Activated CD4-positive, alpha-beta T cell treated with anti-CD3 and anti-CD28 coated beads, Interleukin-2, amount 10 ng/mL, durations not matched to agents 24 days and 14 days (primary cell): ENCODE measurements at places on chromosomes 4 and X. TPM values are rescaled to one million over a fixed set of nuclear protein-coding genes. Genes with fewer than 3 reads are reported as not detected.
A peak's percentile ranks its signal among the peaks of the same experiment; 100 is the strongest.

GRCh38 chr4:107991945-107992630 is 2.4 kb downstream of the HADH start:
- peaks cover 40% of the 10 kb centered on the region for H3K4me1 ChIP-seq
- no peaks in the 10 kb centered on the region for H3K27me3 ChIP-seq
- H3K4me3 ChIP-seq, result no peak overlapping the region
- peaks cover 16% of the 10 kb centered on the region for H3K36me3 ChIP-seq
- no peak overlapping the region for H3K27ac ChIP-seq
- DNase-seq, result no peak

DNA sequence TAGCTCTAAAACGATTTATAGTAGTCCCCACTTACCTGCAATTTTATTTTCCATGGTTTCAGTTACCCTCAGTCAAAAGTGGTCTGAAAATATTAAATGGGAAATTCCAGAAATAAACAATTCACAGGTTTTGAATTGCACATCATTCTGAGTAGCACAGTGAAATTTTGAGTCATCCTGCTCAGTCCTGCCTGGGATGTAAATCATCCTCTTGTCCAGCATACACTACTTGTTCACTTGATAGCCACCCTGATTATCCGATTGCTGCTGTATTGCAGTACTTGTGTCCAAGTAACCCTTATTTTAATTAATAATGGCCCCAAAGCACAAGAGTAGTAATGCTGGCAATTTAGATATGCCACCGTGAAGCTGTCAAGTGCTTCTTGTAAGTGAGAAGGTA is 23.5 kb upstream of the BDH2 start:
- H3K27ac ChIP-seq, result no peak overlapping the region
- no peaks in the 10 kb centered on the region for H3K27me3 ChIP-seq
- peaks cover 57% of the 10 kb centered on the region for H3K36me3 ChIP-seq

DNA sequence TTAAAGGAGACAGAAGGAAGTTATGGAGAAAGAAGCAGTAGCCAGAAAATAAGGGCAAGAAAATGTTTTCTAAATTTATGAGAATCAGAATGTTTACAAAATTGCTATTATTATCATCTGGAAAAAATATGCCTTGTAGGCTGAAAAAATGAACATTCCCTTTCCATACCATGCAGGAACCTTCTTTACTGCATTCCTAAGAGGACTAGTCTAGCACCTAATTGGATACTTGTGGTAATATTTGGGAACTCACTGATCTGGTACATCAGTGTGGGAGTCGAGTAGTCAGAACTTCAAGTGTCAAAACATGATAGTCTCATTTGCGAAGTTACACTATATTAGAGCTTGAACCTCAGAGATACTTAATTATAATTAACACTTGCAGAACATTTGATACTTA is 51.9 kb downstream of the TET2 start:
- H3K4me1 ChIP-seq, result peaks cover 27% of the 10 kb centered on the region
- DNase-seq, result no peak
- H3K36me3 ChIP-seq, result peaks cover 38% of the 10 kb centered on the region
- H3K4me3 ChIP-seq, result no peak overlapping the region
- H3K27ac ChIP-seq, result no peak overlapping the region

DNA sequence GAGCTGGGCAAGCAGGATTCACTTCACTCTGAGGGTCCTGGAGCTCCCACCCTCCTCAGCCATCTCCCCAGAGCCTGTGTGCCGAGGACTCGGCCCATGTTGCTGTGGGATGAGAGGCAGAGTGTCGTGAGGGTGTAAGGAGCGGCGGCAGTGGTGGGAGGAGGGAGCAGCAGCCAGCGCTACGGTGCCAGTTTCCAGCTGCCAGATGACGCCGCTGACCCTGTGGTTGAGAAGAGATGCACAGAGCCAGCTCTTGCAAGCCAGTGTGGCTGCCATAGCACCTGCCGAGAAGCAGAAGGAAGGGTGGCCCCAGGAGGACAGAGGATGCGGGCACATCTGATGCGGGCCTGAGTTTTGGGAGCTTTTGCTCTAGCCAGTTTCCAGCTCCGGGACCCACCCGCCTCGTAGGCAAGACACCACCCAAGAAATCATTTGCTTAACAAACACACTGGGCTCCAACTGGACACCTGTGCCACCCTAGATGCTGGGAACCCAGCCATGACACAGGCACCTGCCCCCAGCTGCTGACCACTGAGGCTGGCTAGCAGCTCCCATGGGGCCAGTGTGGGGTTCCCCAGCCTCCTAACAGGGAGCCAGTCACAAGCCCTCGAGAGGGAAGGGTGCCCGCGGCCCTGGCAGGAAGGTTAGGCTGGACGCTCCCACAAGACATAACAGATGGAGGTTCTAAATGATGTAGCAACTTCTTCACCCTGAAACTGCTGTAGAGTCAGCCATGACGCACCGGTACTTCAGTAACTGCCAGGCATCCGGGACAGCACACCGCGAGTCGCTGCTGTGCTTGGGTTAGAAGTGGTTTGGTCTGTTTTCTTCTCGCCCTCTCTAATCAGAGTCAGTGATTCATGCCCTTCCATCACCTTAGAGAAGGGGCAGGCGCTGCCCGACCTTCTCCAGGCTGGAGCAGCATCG is 8.9 kb downstream of the MSANTD1 start:
- H3K27me3 ChIP-seq, result no peaks in the 10 kb centered on the region
- H3K27ac ChIP-seq, result no peak overlapping the region
- no peaks in the 10 kb centered on the region for H3K4me1 ChIP-seq
- DNase-seq, result no peak
- no peak overlapping the region for H3K4me3 ChIP-seq

GRCh38 chr4:20075248-20075871 is 176.3 kb upstream of the SLIT2 start:
- H3K36me3 ChIP-seq, result no peaks in the 10 kb centered on the region
- no peak for DNase-seq
- H3K4me3 ChIP-seq, result no peak overlapping the region
- no peaks in the 10 kb centered on the region for H3K27me3 ChIP-seq

DNA sequence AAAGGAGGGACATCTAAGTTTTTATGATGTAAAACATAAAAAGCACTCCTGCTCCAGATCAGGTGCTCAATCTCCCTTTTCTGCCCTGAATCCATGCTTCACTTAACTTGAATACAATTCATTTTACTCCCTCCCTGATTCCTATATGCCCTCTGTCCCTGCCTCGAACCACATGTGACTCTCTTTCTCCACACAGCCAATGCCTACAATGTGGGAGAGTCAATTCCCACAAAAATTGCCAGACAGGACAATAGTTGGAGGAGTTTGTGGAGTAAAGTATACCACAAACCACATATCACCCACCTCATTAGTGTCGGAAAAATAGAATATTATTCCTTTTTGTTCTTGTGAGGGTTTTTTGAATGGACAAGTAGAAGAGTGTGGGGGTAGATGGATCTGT is 9.7 kb downstream of the AMMECR1 start:
- H3K36me3 ChIP-seq, result peaks cover 6% of the 10 kb centered on the region
- H3K27ac ChIP-seq, result peak overlapping the region; percentile 10
- H3K4me1 ChIP-seq, result peaks cover 31% of the 10 kb centered on the region
- DNase-seq, result no peak

GRCh38 chrX:2577844-2578466 is 77.2 kb upstream of the DHRSX start:
- H3K27ac ChIP-seq, result no peak overlapping the region
- no peak overlapping the region for H3K4me3 ChIP-seq
- no peaks in the 10 kb centered on the region for H3K36me3 ChIP-seq
- DNase-seq, result no peak

- no peaks in the 10 kb centered on the region for H3K4me1 ChIP-seq
- no peak overlapping the region for H3K4me3 ChIP-seq
- no peaks in the 10 kb centered on the region for H3K36me3 ChIP-seq
- no peak overlapping the region for H3K27ac ChIP-seq
- H3K27me3 ChIP-seq, result no peaks in the 10 kb centered on the region
Measured at GRCh38 chrX:148664171-148664570, 163.8 kb downstream of the AFF2 start.

DNA sequence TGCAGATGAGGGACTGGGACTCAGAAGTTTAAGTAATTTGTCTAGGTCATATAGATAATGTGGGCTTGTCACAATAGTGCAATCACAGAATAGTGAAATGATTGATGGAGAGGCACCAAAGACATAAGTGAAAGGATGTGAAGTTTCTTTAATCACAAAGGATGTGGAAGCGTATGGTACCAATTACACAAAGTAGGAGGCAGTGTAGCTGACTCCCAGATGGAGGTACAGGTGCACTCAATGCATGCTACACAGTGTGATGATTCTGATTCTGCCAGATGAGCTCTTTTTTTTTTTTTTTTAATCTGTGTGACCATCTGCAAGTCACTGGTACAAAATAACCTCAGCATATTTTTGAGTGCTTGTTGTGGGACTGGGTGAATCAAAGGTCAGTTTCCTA is 411.3 kb downstream of the SPRY1 start:
- H3K4me3 ChIP-seq, result no peak overlapping the region
- H3K36me3 ChIP-seq, result no peaks in the 10 kb centered on the region
- peaks cover 7% of the 10 kb centered on the region for H3K27me3 ChIP-seq
- no peak for DNase-seq

DNA sequence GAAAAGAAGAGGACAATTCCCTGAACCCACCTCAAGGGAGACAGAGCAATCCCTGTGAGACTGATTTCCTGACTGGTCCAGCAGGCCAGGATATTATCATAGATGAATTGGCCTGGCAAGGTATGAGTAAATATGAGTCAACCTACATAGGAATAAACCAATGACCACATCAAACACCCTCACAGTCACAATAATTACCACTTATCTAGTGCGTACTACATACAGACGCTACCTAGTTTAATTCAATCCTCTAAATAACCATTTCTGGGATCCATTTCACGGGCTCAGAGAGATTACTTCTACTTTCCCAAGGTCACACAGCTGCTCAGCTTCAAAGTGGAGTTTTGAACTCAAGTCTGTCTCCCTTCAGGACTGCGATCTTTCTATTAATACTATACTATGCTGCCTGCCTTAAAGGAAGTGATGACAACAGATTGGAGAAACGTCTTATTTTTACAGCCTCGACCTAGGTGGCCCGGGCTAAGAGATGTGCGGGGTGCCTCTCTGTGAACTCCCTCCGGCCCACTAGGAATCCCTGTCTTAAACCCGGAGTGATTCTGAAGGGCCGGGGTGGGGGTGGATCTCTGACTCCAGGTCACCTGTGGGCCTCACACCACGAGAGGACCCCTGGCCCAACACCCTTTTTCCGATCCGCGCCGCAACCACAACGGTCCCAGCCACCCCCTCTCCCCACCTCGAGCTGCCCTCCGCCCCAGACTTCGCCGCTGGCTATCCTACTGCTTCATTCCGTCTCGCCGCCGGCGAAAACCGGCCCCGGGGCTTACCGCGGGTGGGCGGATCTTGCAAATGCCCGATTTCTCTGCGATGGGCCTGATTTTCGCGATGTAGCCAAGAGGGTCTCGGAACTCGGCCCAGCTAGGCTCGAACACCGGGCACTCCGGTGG is 800 bp downstream of the KDM5C start:
- H3K4me3 ChIP-seq, result peak overlapping the region; percentile 97
- H3K27me3 ChIP-seq, result no peaks in the 10 kb centered on the region
- H3K36me3 ChIP-seq, result peaks cover 27% of the 10 kb centered on the region

GRCh38 chr4:39125600-39125985 is 56.7 kb upstream of the WDR19 start:
- H3K36me3 ChIP-seq, result peaks cover 42% of the 10 kb centered on the region
- H3K4me1 ChIP-seq, result no peaks in the 10 kb centered on the region
- no peak overlapping the region for H3K27ac ChIP-seq

- no peaks in the 10 kb centered on the region for H3K27me3 ChIP-seq
- H3K4me3 ChIP-seq, result no peak overlapping the region
- H3K27ac ChIP-seq, result no peak overlapping the region
Measured at GRCh38 chr4:104395168-104395614, 99.5 kb downstream of the CXXC4 start.

GRCh38 chr4:14916554-14917297 is 85.6 kb upstream of the CPEB2 start:
- no peaks in the 10 kb centered on the region for H3K36me3 ChIP-seq
- H3K27ac ChIP-seq, result no peak overlapping the region
- H3K27me3 ChIP-seq, result peaks cover 3% of the 10 kb centered on the region
- no peak for DNase-seq
- H3K4me1 ChIP-seq, result no peaks in the 10 kb centered on the region

DNA sequence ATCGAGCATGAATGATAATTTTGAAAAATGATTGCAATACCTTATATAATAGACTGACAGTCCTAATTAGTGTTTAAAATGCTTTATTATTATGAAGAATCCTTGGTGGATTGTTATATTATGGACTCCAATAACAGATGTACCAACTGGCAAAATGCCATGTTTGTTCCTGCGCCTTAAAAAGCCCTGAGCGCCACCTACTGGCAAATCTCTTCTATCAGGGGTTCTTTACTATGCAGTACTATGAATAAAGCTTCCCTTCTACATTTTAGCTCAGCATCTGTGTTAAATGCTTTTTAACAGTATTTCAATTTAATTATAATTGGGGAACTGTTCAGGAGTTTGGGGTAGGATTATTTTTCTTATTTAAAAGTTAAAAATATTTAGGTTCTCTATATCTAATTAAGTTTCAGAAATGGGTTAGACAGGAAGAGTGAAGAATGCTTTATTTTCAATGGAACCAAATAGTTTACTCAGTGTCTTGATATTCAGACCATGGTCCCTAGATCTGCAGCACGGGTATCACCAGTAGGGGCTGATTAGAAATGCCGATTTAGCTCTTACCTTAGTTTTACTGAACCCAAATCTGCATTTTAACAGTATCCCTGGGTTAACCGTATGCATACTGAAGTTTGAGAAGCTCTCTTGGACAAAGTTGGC is 20.0 kb downstream of the CFAP97 start:
- peaks cover 9% of the 10 kb centered on the region for H3K4me1 ChIP-seq
- no peak overlapping the region for H3K4me3 ChIP-seq
- no peaks in the 10 kb centered on the region for H3K27me3 ChIP-seq

DNA sequence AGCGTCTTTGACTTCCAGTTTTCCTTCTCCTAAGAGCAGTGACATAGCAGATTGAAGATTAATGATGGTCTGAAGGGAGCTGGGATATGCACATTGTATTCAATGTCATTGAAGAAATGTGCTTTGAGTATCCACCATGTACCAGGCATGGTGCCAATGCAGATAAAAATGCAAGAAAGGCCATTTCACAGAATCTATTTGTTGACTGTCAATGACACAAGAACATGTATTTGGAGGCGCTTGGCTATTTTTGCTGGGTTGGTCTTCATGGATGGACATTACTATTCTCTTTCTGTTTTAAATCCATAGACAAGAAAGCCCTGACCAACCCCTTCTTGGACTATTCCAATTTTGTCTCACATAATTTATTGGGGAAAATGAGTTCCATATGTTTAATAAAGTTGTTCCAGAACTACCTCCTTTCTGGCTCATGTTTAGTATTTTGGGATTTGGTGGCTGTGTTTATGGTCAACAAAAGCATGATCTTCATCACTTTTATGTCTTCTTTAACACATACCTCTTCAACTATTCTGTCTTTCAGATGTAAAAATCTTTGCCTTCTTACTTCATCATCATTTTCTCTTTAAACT is 174.5 kb downstream of the CPE start:
- H3K27me3 ChIP-seq, result no peaks in the 10 kb centered on the region
- H3K27ac ChIP-seq, result no peak overlapping the region
- no peaks in the 10 kb centered on the region for H3K4me1 ChIP-seq
- no peaks in the 10 kb centered on the region for H3K36me3 ChIP-seq

- no peaks in the 10 kb centered on the region for H3K4me1 ChIP-seq
- no peak overlapping the region for H3K4me3 ChIP-seq
- no peak for DNase-seq
- H3K36me3 ChIP-seq, result no peaks in the 10 kb centered on the region
- peaks cover 12% of the 10 kb centered on the region for H3K27me3 ChIP-seq
Measured at GRCh38 chr4:8275548-8275910, 6.0 kb downstream of the HTRA3 start.

Gene GAGE2A
- total RNA-seq, result not detected in 2 replicates

Gene GRPR
- total RNA-seq, result not detected in 2 replicates

Gene HSD17B10
- total RNA-seq, result 148 and 165 TPM in 2 replicates

Gene GAGE12E
- not detected in 2 replicates for total RNA-seq

Gene IL2RG
- 337 and 348 TPM in 2 replicates for total RNA-seq

Gene SLC6A8
- 3.5 TPM in 2 replicates for total RNA-seq
